ENCODE measurements at places on chromosomes 16 and 17.
A peak's percentile ranks its signal among the peaks of the same experiment; 100 is the strongest.

GRCh38 chr17:80712606-80713005 lies 168.0 kb downstream of the RPTOR start:
- no peak for DNase-seq

- DNase-seq: peak; percentile 88
These were observed at the start of gene CEP112 for GRCh38 chr17:66191593-66192377. Gene CEP112, minus strand, starts transcription at chr17:66192133.

DNA sequence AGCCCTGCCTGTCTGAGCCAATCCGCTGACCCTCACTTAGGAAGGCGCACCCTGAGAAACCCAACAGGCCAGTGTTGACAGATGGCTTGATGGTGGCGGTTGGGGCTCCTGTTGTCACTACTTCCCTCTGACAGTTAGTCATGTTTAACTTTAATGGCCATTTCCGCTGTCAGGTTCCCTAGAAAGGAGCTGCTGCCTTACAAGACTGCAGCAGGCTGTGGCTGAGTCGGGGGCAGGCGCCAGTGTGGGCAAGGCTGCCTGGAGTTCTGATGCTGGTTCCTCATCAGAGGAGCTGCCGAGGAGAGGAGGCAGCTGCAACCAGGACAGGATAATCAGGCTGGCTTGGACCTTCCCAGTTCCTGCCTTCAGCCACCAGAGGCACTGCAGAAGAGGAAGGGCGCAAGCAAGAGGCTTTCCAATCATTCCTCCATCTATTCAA lies 223.2 kb upstream of the DYNLRB2 start:
- DNase-seq: no peak

GRCh38 chr17:29732613-29733012 lies 109.9 kb upstream of the CORO6 start:
- DNase-seq: peak; percentile 87

DNA sequence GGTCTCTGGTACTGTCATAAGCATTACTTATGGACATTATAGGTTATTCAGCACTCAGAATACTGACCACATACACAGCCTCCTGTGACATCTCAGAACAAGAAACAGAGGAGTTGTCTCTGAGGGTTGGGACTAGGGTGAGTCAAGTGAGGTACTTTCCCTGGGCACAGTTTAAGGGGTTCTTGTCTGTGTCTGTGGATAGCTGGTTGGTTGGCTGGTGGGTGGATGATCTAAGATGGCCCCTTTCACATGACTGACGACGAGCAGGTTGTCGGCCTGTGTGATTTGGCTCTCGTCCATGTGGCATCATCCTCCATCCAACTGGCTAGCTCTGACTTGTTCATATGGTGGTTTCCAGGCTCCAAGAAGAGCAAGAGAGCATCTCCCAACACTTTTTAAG lies 163.9 kb downstream of the PRKCB start:
- DNase-seq: no peak

GRCh38 chr17:76992891-76993290 lies 124.7 kb downstream of the MGAT5B start:
- DNase-seq: no peak

- DNase-seq: no peak
These were observed 174.9 kb upstream of the WSCD1 start for GRCh38 chr17:5895276-5895675.

GRCh38 chr17:43578699-43579565 lies 32.8 kb upstream of the ETV4 start:
- DNase-seq: peak; percentile 63

DNA sequence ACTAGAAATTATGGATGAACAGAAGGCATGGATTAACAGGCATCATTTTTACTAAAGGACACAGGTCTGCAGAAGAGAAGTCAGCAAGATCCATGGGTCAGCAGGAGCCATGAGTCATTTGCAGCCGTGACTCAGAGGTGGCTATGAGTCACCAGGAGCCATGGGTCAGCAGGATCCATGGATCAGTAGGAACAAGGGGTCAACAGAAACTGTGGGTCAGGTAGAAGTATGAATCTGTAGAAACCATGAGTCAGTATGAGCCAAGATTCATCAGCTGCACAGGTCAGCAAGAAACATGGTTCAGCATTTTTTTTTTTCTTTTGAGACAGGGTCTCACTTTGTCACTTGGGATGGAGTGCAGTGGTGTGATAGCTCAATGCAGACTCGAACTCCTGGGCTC lies 58.2 kb upstream of the HS3ST4 start:
- peak; percentile 90 for DNase-seq

- DNase-seq: no peak
These were observed 190.7 kb downstream of the KATNIP start for GRCh38 chr16:27740496-27741201.

GRCh38 chr17:35780950-35781349 lies 14.5 kb downstream of the MMP28 start:
- no peak for DNase-seq

GRCh38 chr17:64172510-64172909 lies 42.6 kb upstream of the ERN1 start:
- DNase-seq: no peak

- no peak for DNase-seq
These were observed 576 bp downstream of the ZNF768 start for GRCh38 chr16:30525844-30526136.

GRCh38 chr16:2925951-2926649 lies 14.4 kb downstream of the FLYWCH1 start:
- DNase-seq: no peak

- no peak for DNase-seq
These were observed at the start of gene MPO for GRCh38 chr17:58280480-58281217. Gene MPO, minus strand, starts transcription at chr17:58280935. Its CDS starts 177 bp downstream, at chr17:58280758.

GRCh38 chr16:16007743-16008111 lies 58.3 kb downstream of the ABCC1 start:
- no peak for DNase-seq

GRCh38 chr16:86540894-86541293 lies 14.1 kb downstream of the MTHFSD start:
- DNase-seq: no peak
